ENCODE measurements at places on chromosomes 13 and 19.

GRCh38 chr13:99386911-99387788, 80.0 kb upstream of the GPR183 start:
- DNase-seq = peak; percentile 74

- DNase-seq = no peak
Measured at GRCh38 chr19:13768510-13768909, 4.2 kb downstream of the MRI1 start.

GRCh38 chr13:49877629-49878218, 58.4 kb downstream of the SPRYD7 start:
- no peak for DNase-seq

- no peak for DNase-seq
Measured at GRCh38 chr13:29520671-29521070, 74.8 kb downstream of the SLC7A1 start.

DNA sequence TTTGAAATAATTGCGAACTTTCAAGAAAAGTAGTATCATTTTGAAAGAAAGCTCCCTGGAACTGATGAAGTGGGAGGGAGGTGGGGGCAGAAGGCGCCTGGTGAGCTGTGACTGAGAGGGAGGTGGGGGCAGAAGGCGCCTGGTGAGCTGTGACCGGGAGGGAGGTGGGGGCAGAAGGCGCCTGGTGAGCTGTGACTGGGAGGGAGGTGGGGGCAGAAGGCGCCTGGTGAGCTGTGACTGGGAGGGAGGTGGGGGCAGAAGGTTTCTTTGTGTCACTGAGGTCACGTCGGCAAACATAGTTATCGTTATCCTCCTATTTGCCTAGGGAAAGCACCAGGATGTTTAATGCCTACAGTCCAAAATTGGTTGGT, 24.2 kb downstream of the C2CD4C start:
- DNase-seq = no peak

DNA sequence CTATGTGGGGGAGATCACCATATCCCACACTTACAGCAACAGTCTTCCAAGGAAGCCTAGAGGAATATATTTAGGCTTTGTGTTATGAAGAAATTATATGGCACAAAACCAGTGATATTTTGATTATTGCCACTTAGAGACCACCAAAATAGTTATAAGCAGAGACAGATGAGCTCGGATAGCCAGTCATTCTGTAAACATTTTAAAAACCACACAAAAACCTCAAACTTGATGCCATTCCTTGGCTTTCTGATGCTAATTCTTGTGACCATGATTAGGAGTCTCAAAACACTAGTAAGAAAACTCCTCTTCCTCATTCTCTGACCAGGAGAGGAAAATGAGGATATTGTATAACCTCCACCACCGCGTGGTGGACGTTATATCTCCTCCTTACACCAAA, 496.4 kb downstream of the FOXO1 start:
- DNase-seq = no peak

DNA sequence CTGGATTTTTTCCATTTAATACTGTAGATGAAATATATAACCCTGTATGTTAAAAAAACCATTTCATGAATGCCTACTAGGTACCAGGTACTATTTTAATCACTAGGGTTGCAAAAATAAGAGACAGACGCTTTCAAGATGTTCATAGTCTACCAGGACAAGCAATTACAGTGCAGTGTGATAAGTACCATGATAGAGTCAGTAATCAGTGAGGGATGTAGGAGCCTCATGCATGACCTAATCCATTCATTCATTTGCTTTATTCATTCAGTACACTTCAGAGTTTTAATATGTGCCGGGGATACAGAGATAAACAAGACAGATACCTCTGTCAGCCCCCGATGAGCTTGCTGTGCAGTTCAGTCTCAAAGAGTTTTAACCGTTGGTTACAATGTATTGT, 3.0 kb downstream of the WASF3 start:
- no peak for DNase-seq

GRCh38 chr19:39936020-39936419, 1.6 kb upstream of the FCGBP start:
- DNase-seq = no peak

DNA sequence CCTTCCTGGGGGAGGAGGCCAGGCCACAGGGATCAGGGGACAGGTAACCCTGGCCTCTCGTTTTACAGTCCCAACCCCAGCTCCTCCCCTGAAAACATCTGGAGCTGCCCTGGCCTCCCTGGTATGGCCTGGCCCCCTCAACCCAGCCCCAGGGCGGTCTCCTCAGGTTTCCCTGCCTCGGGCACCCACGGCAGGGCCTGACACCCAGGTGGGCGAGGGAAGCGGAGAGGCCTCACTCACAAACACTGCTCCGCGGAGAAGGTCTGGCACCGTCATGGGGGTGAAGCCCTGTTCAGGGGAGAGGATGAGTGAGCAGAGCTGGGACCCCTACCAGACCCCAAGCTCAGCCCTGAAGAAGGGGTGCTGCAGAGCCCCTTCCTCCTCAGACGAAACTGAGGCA, 6.5 kb upstream of the CCER2 start:
- no peak for DNase-seq

DNA sequence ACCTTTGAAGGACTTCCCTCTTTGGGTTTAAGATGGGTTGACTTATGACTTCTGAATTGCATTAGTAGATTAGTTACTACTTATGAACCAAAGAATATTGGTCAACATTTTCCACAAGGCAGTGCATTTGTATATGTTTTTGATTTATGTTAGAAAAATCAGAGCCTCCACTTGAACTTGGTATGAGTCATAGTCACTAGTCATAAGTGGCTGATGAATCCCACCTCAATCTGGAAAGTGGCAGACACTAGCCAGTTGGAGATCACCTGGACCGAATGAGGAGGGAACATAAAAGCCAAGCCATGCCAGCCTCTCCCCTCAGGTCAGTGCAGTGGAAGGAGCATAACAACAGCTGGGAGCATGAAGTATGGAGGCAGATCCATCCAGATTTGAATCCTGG, 39.3 kb upstream of the SPART start:
- DNase-seq = no peak

DNA sequence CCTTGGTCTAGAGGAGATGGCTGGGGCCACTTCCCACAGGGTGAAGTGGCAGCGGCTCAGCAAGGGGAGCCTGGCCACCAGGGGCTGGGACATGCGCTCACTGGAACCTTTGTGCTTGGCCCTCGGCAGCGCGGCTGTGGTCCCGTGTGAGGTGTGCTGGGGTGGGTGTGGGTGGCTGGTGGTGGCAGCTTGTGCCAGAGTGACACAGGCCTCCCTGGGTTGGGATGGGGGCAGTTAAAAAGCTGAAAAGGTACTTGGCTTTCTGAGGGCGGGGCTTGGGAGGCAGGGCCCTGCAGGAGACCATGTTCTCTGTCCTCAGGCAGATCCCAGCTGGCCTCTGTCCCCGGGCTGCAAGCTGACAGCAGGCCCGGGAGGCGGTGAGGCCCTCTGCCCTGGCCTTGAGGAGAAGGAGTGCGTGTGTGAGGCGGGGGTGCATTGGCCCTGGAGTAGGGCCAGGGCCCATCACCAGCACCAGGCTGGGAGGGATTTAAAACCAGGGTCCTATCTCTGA, 17.3 kb downstream of the MPND start:
- DNase-seq = no peak

DNA sequence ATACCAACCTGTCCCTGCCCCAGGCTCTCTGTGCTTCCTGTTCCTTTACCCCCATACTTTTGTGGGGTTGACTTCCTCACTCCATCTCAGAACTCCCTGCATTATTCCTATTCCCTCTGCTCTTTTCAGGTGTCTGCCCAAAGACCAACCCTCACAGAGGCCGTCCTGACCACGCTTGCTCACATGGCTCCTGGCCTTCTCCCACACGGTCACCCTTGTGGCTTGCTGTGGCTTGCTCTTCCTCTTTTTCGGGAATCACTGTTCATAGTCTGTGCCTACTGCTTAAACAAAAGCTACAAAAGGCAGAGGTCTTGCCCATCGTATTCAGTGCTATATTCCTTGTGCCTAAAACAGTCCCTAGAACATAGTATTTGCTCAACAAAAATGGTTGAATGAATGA, 25.2 kb upstream of the ARGLU1 start:
- no peak for DNase-seq

DNA sequence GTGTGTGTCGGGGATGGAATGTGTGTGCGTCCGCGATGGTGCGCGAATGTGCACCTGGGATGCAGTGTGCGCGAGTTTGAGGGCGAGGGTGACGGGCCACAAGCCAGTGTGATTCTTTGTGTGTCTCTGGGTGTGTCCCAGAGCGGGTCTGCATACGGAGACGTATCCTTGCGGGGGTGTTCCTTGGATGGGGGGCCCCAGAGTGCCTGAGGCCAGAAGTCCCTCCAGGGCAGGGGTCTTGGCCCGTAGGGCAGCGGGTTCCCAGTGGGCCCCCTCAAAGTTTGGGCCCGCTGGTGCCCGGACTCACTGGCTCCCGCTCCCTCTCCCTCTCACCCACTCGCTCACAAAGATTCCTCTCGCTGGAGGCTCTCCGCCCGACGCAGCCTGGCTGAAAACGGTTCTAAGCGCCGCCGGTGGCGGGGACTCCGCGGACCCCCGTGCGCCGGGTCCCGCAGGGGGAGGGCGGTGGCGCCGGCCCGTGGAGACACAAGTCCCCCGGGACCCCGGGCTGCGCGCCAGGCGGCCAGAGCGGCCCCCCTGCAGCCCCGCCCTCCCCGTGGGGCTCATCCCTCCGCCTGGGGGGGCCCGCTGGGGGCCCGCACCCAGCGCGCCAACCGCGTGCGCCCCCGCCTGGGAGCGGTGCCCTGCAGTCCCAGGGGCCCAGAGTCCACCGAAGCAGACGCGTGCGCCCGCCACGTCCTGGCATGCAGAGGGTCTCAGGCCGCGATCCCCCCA, 886 bp downstream of the CRLF1 start:
- DNase-seq = no peak

DNA sequence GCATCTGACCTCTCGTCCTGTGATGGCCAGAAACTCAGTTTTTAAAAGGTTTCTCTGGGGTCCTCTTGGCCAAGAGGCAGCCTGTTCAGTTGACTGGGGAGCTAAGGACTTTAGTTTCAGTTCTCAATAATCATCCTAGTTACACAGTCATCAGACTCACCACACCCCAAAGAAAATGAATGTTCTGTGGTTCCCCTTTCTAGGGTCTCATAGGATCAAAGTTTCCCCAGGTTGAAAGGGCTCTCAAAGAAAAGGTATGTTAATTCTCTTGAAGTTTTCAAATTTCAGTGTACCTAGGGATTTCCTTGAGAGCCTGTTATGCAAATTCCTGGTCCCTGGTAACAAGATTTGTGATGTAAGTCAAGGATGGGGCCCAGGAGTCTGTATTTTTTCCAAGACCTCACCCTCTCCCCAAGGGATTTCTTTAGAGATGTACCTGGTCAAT, 94.9 kb downstream of the FAM216B start:
- no peak for DNase-seq

GRCh38 chr19:21587117-21587461, 81.7 kb downstream of the ZNF429 start:
- DNase-seq = no peak

- no peak for DNase-seq
Measured at GRCh38 chr13:29301027-29301426, 294.5 kb downstream of the SLC7A1 start.

All from ascending aorta (tissue), 2 donors.